ENCODE measurements at places on chromosomes 1 and 21. TPM values are rescaled to one million over a fixed set of nuclear protein-coding genes. Genes with fewer than 3 reads are reported as not detected.

DNA sequence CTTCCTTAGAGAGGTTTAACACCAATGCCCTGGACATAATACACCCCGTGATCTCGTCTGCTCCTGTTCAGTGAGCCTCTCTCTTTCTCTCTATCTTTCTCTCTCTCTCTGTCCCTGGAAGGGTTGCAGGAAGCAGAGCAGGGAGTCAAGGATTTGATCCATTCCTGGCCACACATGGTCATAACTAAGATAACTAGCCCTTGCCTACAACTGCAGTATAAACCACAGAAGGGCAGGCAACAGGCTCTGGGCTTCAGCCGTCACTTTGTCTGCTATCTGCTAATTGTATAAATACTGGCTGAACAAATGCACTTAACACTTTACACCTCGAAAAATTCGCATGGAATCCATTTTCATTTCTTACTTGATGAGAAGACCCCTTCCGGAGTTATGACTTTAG lies 357.5 kb upstream of the RUNX1 start:
- DNase-seq = no peak
- H3K36me3 ChIP-seq = no peaks in the 10 kb centered on the region
- H3K4me1 ChIP-seq = peaks cover 2% of the 10 kb centered on the region
- H3K27me3 ChIP-seq = peaks cover 31% of the 10 kb centered on the region

DNA sequence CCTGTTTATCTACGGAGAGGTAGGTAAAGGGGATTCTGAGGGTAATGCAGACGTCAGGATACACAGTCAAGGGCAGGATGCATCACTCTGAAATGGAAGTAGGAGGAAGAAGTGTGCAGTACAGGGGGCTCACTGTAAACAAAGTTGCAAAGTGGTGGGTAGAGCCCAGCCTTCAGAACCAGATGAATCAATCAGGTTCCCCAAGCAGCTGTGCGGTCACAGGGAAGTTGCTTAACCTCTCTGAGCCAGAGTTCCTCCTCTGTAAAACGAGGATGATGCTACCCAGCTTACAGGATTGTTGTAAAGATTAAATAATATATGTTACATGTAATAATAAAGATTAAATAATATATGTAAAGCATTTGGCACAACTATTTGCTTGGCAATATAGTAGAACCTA lies 13.5 kb upstream of the MYOM3 start:
- H3K27ac ChIP-seq = no peak overlapping the region
- no peaks in the 10 kb centered on the region for H3K36me3 ChIP-seq
- no peaks in the 10 kb centered on the region for H3K27me3 ChIP-seq
- DNase-seq = no peak
- H3K4me1 ChIP-seq = no peaks in the 10 kb centered on the region
- H3K4me3 ChIP-seq = no peak overlapping the region

- peaks cover 4% of the 10 kb centered on the region for H3K27me3 ChIP-seq
- H3K36me3 ChIP-seq = peaks cover 3% of the 10 kb centered on the region
- H3K4me3 ChIP-seq = no peak overlapping the region
Measured at GRCh38 chr1:65467536-65467935, 47.1 kb downstream of the LEPR start.

GRCh38 chr1:27327964-27328363 lies 6.0 kb downstream of the TMEM222 start:
- H3K27ac ChIP-seq = peak overlapping the region; percentile 14
- H3K27me3 ChIP-seq = no peaks in the 10 kb centered on the region
- no peak for DNase-seq
- H3K4me1 ChIP-seq = peaks cover 55% of the 10 kb centered on the region
- H3K36me3 ChIP-seq = peaks cover 30% of the 10 kb centered on the region

DNA sequence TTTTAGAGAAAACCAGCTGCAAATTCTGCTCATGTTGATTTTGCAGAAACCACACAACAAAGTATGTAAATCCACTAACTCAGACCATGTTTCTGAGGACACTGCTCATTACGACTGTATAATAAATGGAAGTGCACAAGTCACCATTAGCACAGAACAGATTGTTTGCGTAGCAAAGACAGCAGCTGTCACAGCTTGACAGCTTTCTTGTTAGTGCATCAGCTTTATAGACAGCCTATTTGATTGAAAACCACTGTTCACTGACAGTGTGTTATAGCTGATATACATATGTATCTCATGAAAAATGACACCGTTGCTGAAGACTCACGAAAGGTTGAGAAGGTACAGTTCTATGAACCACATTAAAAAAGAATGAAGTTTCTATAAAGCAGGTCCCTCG lies 560.2 kb upstream of the ZRANB2 start:
- no peaks in the 10 kb centered on the region for H3K27me3 ChIP-seq
- no peaks in the 10 kb centered on the region for H3K4me1 ChIP-seq
- H3K27ac ChIP-seq = no peak overlapping the region
- H3K4me3 ChIP-seq = no peak overlapping the region
- no peaks in the 10 kb centered on the region for H3K36me3 ChIP-seq

OR2L2 gene
- total RNA-seq = not detected

BCL2L15 gene
- total RNA-seq = 2.1 TPM

HAO2 gene
- total RNA-seq = not detected

C1orf21 gene
- total RNA-seq = 9.6 TPM
